ENCODE measurements at places on chromosomes 13 and 19.

- DNase-seq: no peak
These were observed 413.5 kb upstream of the HTR2A start for GRCh38 chr13:47310401-47310800.

GRCh38 chr13:72638059-72638815 is 89.2 kb downstream of the MZT1 start:
- no peak for DNase-seq

DNA sequence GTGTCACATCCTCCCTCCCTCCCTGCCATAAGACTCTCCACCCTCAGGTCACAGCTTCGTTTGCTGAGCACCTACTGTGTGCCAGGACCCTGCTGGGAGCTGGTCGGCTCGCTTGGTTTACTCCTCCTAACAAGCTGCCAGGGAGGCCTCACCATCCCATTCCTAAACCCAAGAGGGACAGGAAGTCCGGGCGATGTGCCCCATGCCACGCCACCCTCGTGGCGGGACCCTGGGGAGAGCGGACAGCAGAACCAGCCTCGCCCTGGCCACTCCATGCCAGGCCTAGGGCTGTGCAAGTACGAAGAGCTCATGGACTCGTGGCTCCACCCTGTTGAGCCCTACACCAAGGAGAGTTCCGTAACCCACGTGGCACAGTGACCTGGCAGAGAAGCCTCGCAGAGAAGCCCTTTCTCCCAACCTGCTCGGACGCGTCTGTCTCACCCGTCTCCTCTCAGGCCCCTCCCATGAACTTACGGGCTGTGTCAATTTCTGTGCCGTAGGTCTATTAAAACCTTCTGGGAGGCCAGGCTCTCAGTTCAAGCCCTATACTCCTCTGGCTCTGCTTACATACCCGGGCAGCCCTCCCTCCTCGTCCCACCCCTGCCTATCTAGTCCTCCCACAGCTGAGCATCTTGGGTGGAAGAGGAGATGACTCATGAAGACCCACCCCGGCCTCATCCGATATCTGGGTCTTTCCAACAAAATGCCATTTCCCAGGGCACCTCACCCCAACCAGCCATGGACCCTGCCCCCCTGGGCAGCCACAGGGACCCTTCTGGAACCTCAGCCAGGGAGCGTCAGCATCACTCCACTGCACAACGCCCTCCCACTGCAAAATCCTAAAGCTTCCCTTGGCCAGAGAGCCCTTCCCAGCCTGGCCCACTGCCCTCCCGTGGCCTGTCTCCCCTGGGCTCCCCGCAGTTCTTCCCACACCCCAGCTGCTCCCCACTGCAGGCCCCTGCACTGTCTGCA is 2.6 kb downstream of the UBXN6 start:
- no peak for DNase-seq

DNA sequence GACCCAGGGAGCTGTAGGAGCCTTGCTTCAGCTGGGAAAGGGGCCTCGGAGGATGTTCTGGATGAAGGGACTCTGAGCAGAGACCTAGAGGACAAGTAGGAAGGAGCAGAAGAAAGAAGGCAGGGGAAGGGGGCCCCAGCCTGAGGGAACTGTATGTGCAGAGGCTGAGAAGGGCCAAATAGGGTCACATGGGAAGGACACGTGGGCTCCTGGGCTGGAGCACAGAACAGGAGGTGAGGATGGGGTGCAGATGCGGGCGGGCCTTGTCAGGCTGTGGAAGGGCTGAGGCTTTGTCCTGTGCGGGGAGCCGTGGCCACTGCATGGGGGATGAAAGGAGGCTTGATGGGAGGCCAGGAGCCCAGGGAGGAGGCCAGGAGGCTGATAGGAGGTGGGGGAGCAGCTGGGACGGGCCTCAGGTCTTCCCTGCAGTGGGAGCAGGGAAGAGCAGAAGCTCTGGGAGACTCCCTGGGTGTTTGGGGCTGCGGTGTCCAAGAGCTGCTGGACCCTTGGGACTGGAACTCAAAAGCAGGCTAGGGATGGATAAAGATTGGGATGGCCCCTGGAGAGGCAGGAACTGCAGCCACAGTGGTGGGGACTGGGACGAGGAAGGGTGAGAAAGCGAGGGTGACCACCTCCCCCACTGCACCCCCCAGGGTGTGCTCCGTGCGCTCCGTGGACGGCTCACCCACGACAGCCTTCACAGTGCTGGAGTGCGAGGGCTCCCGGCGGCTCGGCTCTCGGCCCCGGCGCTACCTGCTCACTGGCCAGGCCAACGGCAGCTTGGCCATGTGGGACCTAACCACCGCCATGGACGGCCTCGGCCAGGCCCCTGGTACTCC is 11.4 kb upstream of the LTBP4 start:
- no peak for DNase-seq

DNA sequence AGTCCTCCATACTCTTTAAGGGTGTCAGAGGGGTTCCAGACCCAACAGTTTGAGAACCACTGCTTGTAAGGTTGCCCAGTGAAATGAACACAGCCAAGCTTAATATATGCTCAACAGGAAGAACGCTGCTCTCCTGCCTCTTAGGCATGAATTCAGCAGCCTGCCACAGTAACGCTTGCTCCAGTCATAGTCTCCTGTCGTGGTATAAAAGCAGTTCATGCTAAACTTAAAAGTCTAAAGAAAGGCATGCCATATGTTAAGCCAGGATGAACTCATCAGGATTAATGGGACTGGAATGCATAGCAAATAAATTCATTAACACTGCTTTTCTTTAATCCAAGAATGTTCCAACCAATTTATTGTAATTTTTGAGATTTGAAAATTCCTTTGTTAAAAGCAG is 38.7 kb downstream of the SLC7A1 start:
- no peak for DNase-seq

DNA sequence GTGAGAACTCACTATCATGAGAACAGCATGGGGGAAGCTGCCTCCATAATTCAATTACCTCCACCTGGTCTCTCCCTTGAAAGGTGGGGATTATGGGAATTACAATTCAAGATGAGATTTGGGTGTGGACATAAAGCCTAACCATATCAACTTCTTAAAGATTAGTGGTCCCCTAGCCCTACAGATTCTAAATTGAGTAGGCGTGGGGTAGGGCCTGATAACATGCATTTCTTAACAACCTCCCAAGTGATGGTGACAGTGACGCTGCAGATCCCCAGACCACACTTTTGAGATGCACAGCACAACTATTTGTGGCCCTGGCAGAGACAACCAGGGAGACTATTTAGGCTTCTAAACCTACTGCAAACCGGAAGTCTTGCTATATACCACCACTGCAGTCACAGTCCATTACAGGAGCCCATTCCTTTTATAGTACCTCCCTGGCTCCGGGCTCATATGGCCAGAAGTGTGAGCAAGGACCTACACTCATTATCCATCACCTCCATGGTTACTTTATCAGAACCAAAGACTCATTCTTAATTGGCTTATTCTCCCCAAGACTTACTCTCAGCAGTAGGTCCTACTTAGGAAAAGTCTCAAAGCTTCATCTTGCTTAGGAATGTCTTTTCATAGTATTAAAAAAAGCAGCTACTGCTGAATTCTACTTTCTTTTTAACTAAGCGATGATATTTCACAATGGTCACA is 2.1 kb upstream of the DPY19L3 start:
- no peak for DNase-seq

GRCh38 chr19:39195755-39196154 is 1.0 kb upstream of the NCCRP1 start:
- DNase-seq: no peak

DNA sequence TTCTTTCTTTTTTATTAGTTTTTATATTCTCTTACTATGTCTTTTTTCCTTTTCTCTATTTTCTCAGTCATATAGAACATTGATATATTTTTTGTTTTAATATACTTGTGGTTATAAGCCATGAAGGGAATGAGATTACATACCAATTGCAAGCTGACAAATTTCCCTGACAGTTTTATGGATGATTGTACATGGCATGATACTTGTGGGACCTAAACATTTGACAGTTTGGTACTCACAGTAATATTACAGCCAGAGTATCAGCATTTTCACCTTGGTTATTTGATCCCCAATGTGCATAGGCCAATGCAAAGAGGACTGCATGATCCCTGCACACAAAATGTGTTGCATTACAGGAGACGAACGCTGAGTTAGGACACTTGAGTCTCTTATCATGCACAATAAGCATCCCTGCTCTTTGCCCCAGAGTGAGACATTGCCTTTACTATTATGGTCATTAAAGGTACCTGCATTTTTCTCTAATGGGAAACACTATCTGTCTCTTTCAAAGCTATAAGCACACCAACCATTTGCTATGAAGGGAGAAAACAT is 713.4 kb upstream of the PCDH20 start:
- no peak for DNase-seq

All from cerebellar nuclear complex (tissue), 1 donor.